ENCODE measurements at places on chromosomes 5 and 9.

DNA sequence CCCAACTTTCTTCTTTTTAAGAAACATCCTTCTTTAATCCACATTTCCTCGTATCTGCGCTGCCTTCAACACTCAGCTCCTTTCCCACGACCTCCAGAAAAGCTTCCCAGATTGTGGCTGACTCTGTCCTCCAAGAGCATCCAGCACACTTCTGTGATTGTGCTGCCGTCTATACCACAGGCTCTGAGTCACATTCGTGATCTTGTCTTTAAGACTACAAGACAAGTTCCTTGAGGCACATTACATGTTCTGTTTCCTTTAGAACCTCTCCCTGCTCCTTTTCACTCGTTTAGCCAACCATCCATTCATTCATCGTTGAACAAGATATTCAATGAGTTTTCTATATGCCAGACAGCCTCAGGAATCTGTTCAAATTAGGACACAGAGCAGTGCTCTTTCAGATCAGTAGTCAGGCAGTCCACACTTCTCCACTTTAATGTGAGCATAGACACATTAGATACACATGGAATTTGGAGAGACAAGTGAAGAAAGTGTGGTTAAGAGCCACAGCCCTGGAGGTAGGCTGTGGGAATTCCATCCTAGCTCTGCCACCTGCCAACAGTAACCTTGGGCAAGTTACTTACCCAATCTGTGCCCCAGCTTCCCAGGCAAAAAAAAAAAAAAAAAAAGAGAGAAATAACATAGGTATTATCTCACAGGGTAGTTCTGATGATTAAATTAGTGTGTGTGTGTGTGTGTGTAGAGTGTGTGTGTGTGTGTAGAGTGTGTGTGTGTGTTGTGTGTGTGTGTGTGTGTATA lies 18.9 kb downstream of the WHRN start:
- no peak for DNase-seq

DNA sequence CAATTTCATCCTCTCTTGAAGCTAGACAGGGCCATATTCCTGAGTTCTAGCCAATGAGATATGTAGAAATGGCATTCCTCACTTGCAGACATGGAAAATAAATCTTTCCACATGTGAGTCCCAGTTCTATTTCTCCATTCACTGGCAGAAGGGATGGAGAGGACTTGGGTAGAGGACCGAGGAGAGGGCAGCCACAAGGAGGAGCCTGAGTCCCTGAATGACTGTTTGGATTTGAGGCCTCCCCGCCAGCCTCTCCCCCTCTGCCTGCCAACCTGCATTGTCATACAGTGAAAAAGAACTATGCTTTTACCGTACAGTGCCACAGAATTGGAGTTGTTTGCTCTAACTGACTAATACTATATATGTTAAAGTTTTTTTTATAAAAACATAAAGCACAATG lies 583.0 kb upstream of the WWC1 start:
- no peak for DNase-seq

DNA sequence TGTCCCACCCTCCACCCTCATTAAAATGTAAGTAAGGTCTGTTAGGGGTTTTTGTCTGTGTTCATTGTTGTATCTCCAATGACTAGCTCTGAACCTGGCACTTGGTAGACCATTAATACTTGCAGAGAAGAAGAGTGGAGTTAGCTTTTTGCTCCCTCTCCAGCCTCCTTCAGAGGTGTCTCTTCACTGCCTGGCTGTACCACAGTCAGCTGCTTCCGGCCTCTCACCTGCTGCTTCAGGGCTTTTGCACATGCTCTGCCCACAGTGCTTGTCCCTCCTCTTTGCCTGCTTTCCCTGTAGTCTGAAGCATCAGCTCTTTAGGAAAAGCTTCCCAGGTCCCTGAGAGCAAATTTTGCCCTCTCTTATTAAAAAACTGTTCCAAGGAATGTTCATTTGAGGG lies 83.6 kb downstream of the SNX24 start:
- no peak for DNase-seq

DNA sequence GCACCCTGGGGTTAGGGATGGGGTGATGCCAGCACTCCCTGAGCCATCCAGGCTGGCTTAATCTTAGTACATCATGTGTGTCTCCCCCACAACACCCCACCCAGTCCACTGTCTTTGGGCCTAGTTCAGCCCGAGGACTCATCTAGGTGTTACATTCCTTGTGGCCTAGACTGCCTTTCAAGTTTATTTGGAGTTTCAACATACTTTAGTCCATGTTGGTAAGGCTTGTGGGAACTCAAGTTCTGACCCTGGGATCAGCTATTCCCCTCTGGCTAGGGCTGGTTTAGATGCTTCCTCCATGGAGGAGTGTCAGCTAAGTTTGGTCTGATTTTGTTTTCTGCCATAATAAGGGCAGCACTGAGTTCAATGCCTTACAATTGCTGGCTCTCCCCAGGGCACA lies 302.4 kb downstream of the SMARCA2 start:
- no peak for DNase-seq

GRCh38 chr5:2677689-2678088 lies 73.8 kb downstream of the IRX2 start:
- no peak for DNase-seq

- no peak for DNase-seq
Measured at GRCh38 chr5:151520294-151520693, 70.8 kb downstream of the FAT2 start.

DNA sequence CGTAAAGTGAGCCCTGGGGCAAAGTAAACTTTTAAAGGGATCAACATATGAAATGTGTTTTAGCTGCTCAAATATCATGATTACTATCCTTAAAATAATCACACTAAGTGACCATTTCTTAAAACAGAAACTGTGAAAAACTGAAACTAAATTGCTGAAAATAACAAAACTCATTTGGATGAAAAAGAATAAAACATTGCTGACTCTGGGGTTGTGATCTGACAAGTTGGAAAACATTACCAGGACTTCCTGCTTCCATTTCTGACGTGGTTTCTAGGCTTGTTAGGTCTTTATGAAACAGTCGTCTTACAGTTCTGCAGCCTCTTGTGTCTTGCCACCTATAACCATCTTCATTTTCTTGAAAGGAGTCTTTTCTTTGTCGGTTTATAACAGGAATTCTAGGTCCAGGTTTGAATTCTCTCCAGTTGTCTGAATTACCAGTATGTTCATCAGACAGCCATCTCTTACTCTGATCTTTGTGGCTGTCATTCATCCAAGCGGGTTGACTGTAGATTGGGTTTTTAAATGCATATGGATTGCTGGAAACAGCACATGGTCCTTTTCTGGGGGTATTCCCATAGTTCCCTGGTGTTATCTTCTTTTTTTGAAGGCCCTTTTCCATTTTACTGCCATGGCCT lies 1.7 kb downstream of the TUT7 start:
- DNase-seq: no peak

DNA sequence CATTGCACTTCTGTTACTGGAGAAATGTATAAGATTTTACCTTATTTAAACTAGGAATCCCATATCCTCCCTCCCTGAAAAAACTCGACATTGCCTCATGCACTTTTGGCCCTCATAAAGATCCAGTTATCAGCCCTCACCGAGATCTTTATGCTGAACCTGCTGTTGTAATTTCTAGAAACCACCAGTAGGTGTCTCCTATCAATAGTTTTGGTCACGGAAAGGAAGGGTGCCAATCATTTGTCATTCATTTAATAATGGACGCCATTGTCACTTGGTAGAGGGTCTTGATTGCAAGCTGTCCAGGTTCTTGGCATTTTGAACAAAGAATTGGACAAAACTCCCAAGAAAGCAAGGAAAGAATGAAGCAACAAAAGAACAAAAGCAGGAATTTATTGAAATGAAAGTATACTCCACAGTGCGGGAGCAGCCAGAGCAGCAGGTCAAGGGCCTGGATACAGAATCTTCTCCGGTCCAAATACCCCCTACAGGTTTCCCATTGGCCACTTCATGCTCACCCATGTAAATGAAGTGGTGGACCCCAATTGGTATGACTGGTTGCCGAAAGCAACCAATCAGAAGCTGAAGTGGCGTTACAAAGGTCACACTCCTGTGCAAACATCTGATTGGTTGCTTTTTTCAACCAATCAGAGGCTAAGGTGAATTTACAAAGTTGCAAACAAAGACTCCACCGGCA lies 524.3 kb downstream of the PSAT1 start:
- DNase-seq: no peak

GRCh38 chr5:8520917-8521316 lies 652.0 kb downstream of the MTRR start:
- no peak for DNase-seq

DNA sequence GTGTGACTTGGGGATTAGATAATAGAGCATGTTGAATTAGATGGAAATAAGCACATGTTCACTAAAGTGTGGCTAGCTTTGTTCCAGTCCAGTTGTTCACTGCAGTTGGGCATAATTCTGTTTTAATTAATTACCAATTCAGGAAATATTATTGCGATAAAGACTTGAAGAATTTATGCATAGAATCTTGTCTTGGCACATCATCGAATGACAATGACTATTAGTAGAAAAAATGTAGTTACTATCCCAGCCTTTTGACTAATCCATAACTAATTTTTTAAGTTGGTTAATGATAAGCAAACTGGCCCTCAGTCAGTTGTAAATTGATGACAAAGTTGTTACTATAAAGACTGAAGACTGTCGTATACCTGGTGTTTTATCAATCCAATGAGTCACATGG lies 10.5 kb downstream of the LNPEP start:
- no peak for DNase-seq

DNA sequence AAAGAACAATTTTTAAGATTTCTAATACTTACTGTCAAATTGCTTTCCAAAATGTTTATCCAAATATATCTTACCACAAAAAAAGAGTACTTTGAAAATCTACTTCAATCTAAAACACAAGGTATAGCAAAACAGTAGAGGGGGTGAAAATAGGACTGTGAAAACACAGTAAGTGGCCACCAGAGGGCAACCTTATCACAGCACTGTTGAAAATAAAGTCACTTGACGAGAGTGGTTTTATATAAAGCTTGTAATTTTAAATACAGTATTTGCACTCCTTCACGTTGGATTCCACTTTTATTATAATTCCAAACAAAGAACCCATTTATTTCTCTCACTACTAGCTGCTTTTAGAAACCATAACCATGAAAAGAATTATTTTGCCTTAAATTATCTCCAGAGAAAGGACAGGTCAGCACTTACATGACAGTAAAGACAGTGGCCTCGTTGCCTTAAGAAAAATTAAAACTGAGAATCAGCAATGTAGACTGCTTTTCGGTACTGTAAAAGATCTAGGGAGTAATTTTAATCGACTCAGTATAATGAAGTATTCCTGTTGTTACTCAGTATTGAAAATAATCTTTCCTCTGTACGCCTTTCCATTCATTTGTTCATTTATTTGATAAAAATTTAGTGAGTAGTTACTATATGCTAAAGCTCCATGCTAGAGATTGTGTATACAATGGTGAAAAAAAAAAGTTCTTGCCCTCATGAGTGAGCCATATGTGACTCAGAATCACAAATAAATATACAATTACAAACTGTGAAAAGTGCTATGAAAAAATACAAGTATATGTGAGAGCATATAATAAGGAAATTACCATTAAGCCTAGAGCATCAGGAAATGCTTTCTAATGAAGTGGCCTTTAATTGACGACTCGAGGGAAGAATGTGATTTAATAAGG lies 40.0 kb upstream of the CDK5RAP2 start:
- peak; percentile 8 for DNase-seq

- no peak for DNase-seq
Measured at GRCh38 chr5:16577677-16578076, 39.1 kb downstream of the RETREG1 start.

GRCh38 chr9:37995348-37995737 lies 73.7 kb downstream of the SHB start:
- no peak for DNase-seq

DNA sequence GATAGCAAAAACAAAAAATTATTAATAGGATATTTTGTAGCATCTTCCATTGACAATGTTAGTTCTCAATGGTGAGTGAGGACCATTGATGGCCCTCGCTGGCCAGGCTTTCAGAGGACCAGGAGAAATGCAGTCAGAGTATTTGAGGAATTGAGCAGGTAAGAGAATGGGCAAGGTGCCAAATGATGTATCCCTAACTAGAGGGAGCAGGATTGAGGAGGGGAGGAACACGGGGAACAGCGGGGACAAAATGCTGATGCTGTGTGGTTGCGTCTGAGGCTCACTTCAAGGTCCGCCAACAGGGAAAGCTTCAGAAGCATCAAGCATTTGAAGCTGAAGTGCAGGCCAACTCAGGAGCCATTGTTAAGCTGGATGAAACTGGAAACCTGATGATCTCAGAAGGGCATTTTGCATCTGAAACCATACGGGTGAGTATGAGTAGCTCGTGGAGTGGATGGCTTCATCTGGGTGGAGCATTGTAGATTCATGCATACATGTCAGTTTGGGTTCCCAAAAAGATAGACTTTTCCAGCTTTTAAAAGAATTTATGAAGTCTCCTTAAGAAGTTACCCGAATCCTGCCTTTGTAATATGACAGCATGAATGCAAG lies 16.2 kb downstream of the SPTAN1 start:
- no peak for DNase-seq

DNA sequence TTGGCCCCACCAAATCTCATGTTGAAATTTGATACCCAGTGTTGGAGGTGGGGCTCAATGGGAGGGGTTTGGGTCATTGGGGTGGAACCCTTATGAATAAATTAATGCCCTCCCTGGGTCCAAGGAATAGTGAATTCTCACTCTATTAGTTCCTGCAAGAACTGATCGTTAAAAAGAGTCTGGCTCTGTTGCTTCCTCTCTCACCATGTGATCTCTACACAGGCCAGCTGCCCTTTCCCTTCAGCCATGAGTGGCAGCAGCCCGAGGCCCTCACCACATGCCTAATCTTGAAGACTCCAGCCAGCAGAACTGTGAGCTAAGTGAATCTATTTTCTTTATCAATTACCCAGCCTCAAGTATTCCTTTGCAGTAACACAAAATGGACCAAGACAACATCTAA lies 106.0 kb downstream of the CAAP1 start:
- no peak for DNase-seq

DNA sequence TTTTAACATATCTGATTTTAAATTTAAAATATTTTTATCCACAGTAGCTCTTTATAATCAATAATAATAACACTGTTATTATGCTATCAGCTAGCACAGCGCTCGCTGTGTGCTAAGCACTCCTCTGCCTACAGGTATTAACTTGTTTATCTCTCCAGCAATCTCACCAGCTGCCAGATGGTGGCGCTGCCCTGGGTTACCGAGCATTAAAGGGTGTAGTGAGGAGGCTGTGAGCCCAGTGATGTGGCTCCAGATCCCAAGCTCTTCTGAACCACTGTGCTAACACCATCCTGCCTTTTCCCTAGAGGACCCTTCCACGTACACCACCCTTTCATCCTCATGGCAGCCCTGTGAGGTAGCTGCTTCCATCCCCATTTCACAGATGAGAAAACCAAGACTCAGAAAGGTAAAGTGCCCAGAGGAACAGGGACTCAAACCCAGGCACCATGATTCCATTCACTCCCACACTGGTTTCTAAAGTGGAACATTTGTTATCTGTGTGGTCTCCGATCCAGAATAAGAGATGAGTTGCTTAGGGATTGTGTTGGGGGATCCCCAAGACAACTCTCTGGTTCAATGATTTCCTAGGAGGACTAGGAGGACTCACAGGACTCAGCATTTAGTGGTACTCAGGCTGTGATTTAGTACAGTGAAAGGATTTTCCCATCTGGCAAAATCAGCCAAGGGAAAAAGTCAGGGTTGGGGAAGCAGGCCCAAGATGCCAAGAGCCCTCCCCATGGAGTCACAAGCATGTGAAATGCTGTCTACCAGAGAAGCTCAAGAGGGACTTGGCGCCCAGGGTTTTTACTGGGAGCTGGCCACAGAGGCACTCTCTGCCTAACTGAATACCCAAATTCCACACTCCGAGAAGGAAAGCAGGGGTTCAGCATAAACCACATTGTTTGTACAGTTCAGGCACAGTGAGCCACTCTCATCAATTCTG lies 7.0 kb downstream of the IGFBPL1 start:
- no peak for DNase-seq

GRCh38 chr5:168747987-168748777 lies 169.0 kb upstream of the PANK3 start:
- no peak for DNase-seq

All from stimulated activated CD4-positive, alpha-beta T cell treated with anti-CD3 and anti-CD28 coated beads, TNF-alpha, amount 100 ng/mL, for 4 hours (primary cell).